ENCODE measurements at places on chromosomes 1 and 21. TPM values are rescaled to one million over a fixed set of nuclear protein-coding genes. Genes with fewer than 3 reads are reported as not detected.

- DNase-seq = no peak
These were observed 2.7 kb downstream of the CCDC24 start for GRCh38 chr1:43994071-43994470.

DNA sequence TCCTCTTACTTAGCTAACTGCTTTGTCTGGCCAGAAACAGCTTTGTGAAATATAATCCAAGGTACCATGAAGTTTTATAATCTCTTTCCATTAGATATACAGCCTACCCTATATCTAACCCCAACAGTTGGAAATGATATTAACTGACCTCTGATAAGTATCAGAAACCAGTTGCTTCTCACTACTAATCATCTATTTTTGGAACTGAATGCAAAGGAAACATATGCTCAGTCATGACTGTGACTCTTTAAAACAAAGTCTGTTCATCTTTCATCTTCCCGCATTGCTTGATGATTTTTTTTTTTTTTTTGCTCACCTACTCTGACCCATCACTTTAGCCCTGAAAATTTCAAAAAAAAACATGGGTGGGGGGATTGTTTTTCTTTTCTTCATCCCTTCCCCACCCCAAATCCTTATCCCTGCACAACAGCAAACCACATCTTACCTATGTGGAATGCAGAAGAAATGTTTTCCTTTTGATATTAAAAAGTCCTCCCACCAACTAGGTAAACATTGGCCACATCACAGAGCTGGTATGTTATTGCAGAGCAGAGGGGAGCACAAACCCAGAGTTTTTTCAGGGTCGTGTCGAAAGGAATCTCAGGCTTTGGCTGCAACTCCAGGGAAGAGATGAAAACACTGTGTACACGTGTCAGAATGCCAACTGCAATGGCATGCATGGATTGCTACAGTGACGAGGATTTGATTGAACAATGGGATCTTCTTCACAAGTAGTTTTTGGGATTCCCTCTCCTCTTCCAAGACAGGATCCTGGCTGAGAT is 137.3 kb downstream of the SLC30A10 start:
- no peak for DNase-seq

OLIG1 gene
- total RNA-seq = 5.4 TPM

DNA sequence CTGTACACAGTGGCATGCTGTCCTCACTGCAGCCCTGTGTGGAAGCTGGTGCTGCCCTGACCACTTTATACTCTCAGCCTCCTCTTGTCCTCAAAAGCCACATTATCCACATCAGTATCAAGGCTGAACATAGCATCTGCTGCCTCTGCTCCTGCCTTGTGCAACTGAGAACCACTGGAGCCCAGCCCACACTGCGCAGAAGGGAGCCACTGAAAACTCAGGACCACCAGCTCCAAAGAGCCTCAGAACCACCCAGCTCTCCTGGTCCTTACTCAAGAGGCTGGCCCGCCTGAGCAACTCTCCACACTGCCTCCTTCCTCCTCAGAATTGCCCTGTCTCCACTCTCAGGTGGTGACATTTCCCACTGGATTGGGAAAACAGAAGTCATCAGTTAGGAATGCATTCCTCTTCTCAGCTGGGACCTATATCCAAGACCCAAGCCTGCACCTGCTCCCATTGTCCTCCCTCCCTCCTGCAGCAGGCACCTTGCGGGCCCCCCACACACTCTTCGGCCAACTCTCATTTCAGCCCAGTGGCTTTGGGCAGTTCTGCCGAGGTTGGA is 7.0 kb upstream of the KISS1 start:
- DNase-seq = no peak

CALML6 gene
- 0.57 TPM for total RNA-seq

DNA sequence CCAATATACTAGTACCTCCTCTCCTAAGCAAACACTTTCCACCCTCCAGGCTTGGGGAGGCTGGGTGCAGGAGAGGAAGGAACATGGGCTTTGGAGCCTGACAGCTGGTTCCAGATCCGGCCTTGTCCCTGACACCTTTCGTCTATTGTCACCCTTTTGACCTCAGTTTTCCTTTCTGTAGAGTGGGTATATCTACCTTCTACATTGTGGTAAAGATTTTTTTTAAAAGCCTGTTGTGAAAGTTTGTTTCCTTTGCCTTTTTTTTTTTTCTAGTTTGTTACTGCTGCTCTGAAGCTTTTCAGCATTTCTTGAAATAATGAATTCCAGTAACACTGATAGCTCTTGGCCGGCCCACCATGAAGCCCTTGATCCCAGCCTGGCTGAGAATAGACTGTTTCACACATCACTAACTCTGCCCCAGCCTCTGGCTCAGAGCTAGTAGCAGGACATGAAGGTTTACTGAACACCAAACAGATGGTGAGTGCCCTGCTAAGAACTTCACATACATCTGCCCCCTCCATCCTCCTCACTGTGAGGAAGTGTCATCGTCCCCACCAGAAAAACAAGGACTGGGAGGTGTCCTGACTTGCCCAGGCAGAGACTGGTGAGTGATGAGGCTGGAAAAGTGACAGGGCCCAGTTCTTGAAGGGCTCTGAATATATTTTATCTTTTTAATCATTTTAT is 33.0 kb upstream of the ID3 start:
- DNase-seq = no peak

DNA sequence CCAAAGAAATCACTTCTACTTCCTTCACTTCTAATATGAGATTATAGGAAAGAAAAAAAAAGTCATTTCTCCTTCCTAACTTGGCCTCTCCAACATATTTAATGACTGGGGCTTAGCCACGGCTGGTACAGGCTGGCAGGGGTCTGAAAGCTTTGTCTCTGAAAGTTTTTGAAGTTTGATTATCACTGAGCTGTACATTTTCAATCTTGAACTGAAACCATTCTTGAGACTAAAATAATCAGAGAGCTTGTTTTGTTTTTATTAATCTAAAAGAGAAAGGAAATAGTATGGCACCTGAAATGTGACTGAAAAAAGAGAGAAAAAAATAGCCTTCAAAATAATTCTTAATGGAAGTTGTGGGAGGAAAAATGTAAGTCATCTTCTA is 3.8 kb upstream of the KRTAP19-8 start:
- no peak for DNase-seq

DNA sequence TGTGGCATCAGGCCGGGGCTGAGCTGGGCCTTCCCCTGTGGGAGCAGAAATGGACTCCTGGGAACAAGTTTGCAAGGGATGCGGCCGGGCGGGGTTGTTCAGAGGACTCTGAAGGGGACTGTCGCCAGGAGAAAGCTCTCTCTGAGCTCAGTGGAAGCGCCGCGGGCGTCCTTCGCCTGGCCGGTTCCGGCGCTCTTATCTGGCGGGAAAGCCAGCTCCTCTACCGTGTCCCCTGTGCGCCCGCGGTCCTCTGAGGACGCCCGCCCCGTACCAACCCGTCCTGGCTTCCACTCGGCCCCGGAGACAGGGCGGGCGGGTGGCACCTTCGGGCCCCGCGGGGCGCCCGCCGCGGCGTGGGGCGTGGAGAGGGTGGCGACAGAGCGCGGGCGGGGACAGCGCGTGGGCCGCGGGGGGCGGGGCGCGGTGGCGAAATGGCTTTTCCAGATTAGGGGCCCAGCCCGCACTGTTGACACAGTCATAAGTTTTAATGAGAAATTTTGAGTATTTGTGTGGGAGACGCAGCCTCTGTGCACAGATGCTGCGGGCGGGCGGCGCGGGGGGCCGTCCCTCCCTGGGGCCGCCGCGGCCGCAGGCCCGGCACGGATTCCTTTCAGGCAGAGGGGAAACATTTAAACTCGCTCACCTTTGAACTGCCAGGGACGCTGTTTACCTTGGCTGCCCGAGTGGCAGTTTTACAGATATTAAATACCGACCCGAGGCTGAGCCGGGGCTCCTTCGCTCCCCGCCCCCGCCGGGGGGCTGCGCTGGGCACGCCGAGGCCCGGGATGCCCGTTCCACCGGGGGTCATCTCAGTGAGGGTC is 70.2 kb downstream of the FOXD2 start:
- DNase-seq = peak; percentile 50

HES3 gene
- 25.2 TPM for total RNA-seq

DNA sequence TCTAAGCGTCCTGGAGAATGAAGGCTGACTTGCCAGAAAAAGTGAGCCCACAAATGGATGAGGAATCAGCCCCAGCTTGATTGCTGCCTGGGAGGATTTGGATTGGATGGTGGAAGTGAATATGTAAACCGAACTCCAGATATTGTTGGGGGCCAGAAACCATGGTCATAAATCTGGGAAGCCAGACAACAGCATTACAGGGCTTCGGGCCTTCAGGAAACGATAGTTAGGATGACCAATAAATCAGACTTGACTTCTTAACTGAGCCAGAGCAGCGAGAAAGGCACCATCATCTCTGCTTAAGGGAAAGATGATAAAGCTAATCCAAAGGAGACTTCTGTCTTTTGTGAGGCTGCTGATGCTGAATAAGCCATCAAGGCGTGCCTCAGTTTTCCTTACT is 26.6 kb downstream of the FAM78B start:
- no peak for DNase-seq

DNA sequence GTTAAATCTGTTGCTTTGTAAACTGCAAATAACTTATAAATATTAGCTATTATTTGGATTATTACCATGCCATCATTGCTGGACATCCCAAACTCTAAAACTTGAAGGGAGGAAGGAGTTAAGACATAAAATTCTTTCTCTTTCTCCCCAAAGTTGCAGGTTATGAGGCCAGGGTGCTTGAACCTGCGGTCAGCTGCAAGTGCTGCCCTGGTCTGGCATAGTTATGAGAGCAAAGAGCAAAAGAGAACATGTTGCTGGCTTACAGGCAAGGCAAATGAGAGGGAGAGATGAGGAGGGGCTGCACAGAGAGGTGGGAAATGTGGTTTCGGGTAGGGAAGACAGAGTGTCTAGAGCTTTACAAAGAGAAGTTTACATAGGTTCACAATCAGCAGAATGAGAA is 30.8 kb downstream of the GADD45A start:
- no peak for DNase-seq

DNA sequence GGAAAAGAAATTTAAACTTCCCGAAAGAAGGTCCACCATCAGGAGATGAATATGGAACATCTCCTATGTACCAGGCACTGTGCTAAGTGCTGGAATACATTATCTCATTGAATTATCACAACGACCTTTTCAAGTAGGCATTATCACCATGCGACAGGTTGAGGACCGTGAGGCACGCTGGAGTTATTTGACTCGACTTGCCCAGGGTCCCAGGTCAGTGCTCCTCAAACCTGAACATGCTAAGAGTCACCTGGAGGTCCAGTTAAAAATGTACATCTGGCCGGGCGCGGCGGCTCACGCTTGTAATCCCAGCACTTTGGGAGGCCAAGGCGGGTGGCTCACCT is 15.9 kb upstream of the AGTRAP start:
- no peak for DNase-seq

GRCh38 chr1:229863651-229864545 is 203.1 kb upstream of the GALNT2 start:
- no peak for DNase-seq

DNA sequence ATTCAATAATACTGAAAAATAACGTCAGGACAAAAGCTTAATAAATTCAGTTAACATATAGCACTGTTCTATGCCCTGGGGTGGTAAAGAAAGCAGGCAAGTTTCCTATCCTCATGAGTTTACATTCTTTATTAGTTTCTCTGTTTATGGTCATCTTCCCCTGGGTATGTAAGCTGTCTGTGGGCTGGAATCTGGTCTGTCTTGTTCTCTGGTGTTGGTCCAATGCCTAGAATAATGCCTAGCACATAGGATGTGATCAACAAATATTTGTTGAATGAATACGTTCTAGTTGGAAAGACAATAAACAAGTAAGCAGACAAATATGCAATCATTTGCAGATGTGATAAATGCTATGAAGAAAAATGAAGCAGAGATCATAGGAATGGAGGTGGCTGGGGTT is 7.2 kb upstream of the IGSF3 start:
- no peak for DNase-seq

DNA sequence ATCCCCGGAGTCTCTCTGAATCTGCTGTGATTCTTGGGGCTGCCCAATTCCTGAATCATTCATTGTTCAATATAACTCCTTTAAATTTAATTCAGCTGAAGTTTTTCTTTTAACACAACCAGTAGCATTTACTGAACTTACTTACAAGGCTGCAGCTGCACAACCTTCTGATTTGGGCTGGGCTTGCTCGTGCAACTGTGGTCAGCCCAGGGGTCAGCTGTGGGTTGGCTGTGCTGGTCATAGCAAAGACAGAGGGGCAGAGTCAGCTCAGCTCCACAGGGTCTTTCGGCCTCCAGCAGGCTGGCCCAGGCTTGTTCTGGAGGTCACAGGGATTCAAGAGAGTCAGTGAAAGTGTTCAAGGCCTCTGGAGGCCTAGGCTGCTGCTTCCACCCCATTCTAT is 186.1 kb downstream of the MATN1 start:
- no peak for DNase-seq

DNA sequence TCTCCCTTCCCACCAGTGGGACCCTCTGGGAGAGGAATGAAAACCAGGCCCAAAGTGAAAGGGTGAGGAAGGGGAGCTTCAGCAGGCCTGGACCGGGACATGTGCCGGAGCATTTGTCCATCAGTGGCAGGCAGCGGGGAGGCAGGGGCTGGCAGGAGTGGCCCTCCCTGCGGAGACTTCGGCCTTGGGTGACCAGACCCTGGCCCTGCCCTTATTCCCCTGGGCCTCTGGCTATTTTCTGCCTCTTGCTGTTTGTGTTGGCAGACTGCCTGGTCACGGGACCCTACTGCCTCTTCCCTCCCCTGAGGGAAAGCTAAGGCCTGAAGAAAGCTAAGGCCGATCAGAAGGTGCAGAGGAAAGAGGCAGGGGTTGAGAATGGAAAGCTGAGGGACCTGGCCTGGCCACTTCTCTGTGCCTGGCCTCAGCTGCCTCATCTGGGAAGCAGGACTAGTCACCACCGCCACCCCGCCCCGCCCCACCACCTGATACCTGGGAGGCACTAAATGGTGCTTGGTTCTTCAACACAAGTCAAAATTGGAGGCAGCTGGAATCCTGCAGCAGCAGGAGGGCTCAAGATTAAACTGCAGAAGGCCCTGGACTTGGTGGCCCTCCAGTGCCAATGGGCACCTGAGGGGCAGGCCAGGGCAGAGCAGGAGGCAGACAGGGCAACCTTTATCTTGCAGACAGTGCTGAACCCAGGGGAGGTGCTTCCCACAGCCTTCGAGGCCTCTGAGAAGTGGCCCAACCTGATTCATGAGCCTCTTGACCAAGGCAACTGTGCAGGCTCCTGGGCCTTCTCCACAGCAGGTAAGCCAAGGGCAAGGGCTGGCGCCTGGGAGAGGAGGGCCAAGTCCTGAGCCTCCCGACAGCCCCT is 7.9 kb downstream of the TINAGL1 start:
- no peak for DNase-seq

DNA sequence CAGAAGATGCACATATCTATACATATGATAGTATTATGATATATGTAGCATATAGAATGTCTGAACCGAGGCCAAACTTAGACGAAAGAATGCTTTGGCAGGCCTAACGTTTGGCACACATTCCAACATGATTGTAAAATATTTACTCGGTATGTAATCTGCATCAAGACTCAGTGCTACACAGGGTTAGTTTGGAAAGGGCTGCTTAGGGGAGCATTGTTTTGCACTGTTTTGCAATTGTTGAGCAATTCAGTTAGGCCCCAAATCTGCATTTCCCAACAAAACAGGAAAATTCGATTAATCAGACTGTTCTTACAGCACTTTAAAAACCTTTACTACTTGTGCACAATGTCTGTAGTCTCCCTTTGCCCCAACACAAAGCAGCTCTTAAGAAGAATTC is 216.0 kb upstream of the NEGR1 start:
- no peak for DNase-seq

Data from neural crest cell (in vitro differentiated cells).